ENCODE measurements at places on chromosomes 2 and 18.

- DNase-seq, result no peak
These were observed 99.9 kb downstream of the GALNT14 start for GRCh38 chr2:31038385-31038784.

DNA sequence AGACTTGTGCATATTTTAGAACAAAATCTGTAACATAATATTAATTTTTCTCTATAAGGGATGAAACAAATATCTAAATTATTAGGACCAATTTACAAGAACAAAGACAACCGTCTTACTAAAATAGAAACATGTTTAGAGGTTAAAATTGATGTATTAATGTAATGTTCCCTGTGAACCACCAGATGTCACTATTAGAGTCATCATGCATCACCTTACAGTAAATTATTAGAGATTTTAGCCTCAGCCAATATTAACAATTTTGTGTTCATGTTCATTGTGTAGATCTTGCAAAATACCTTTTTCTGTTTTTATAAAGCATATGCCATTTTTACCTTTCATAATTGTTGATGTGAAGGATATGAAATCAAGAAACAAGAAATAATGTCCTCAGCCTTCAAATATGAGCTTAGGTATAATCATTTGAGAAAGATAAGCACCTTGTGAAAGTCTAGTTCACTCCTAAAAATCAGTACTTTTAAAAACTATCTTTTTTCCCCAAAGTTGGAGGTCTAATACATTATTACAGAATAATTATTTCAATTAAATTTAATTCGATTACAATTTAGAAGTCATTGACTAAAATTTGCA, 344.3 kb upstream of the KCNH7 start:
- DNase-seq, result no peak

- no peak for DNase-seq
These were observed 107.8 kb downstream of the MSH2 start for GRCh38 chr2:47510745-47511144.

DNA sequence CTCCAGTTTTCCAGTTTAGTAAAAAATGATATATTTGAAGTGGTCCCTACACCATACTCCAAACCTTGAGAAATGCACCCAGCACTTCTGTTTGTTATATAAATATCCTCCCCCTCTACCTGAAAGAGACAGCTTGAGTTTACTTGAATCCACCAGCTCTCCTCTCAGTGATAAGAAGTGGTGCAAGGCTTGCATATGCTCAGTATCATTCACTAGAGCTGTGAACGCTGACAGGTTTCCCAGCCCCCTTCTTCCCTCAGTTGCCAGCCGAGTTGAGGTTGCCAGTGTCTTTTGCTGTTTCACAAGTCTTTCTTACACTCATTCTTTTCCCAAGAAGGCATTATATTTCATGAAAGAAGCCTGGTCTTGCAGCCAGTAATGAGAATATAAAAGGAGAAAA, 880.0 kb downstream of the LRRTM4 start:
- no peak for DNase-seq

GRCh38 chr18:5582076-5582475, 38.3 kb upstream of the EPB41L3 start:
- DNase-seq, result peak; percentile 19

DNA sequence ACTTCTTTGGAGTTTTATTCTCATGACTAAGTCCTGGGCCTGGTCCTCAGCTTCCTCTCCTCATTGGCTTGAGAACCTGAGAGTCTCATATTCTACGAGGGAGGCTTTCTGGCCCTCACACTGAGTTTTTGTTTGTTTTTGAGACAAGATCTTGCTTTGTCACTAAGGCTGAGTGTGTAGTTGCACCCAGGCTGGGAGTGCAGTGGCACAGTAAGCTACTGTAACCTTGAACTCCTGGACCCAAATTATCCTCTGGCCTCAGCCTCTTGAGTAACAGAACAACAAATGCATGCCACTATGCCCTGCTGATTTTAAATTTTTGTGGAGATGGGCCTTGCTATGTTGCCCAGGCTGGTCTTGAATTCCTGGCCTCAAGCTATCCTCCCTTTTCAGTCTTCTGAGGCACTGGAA, 22.6 kb downstream of the PRKRA start:
- DNase-seq, result no peak

GRCh38 chr2:26519396-26520147, 41.6 kb upstream of the OTOF start:
- no peak for DNase-seq

DNA sequence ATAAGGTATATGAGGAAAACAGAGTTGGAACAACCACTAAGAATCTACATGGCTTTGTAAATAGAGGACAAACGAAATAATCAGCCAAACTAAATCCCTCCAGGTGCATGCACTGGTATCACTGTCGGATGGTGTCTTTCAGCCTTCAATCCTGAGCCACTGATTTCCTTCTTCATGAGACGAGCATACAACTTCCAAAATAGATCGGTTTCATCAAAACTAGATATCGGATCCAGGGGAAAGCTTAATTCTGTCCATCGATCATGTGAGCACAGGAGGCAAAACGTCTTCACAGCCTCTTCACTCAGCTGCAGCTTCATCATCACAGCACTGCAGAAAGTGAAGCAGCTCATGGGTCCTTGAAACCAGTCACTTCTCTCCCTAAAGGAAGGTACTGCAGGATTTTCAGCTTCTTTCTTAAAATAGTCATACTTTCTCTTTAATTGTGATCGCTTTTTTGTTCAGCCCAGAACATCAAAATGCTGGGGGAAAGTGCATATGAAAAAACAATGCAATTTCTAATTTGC, 80.5 kb downstream of the DTNB start:
- DNase-seq, result no peak

DNA sequence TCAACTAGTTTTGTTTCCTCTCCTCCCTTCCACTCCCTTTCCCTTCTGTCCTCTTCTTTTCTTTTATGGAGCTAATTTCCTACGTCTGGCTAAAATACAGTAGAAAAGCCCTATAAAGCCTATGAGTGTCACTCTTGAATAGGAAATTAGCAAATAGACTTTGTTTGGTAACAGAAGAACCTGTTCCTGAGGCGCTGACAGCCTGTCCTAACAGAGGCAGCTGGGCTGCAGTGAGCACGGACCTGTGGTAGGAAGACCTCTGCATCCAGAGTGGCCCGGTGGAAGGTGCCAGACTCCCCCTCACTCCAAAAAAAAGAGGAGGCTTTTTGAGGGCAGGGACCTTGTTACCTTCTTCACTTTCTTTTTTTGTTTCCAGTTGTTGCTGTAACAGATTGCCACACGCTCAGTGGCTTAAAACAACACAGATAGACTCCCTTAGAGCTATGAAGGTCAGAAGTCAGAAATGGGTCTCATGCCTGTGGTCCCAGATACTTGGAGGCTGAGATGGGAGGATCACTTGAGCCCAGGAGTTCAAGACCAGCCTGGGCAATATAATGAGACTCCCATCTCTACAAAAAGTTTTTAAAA, 81.2 kb upstream of the TXNDC2 start:
- DNase-seq, result no peak

DNA sequence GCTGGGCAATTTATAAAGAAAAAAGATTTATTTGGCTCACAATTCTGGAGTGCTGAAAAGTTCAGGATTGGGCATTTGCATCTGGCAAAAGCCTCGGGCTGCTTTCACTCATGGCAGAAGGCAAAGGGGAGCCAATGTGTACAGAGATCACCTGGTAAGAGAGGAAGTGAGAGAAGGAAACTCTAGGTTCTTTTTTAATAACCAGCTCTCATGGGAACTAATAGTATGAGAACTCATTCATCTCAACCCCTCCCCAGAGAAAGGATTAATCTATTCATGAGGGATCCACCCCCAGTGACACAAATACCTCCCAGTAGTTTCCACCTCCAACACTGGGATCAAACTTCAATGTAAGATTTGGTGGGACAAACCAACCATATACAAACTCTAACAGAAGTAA, 129.0 kb downstream of the EVA1A start:
- no peak for DNase-seq

- DNase-seq, result no peak
These were observed 221.6 kb downstream of the CYP26B1 start for GRCh38 chr2:71926089-71926447.

GRCh38 chr2:196988639-196989038, 62.1 kb upstream of the PGAP1 start:
- no peak for DNase-seq

DNA sequence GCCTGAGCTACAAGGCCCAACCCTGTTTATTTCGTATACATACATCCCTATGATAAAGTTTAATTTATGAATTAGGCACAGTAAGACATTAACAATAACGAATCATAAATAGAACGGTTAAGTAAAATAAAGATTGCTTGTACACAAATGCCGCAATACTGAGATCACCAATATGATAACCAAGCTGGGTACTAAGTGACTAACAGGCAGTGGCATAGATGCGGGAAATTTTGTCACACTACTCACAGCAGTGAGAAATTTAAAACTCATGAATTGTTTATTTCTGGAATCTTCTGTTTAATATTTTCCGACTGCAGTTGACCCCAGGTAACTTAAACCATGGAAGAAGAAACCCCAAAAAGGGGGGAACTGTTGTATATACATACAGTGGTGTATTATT, 33.4 kb downstream of the NEURL3 start:
- DNase-seq, result no peak

DNA sequence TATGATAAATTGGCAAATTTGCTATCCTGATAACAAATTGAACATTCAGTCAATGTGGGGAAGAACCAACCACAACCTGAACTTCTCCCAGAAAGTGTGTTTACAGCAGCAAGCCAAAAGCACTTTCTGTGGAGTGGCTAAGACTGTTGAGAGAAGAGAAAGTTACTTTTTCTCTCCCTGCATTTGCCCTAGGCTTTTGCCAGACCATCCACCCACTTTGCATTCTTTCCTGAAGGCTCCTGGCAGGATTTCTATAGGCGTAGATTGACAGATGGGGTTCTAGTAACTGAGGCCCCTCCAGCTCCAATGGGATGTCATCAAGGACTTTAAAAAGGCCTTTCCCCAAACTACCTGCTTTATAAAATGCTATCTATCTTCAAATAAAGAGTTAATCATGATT, 215.2 kb downstream of the GULP1 start:
- DNase-seq, result no peak

- no peak for DNase-seq
These were observed 6.6 kb upstream of the CAB39 start for GRCh38 chr2:230706053-230706521.

- no peak for DNase-seq
These were observed 836 bp downstream of the STK11IP start for GRCh38 chr2:219598308-219599078.

- no peak for DNase-seq
These were observed 6.4 kb upstream of the NLRC4 start for GRCh38 chr2:32271063-32271462.

GRCh38 chr2:212974692-212975091, 176.7 kb downstream of the IKZF2 start:
- no peak for DNase-seq

All from SJSA1 (cell line).